Renal pelvis (tissue), 12 donors: ENCODE measurements at places on chromosomes 6 and 20.

DNA sequence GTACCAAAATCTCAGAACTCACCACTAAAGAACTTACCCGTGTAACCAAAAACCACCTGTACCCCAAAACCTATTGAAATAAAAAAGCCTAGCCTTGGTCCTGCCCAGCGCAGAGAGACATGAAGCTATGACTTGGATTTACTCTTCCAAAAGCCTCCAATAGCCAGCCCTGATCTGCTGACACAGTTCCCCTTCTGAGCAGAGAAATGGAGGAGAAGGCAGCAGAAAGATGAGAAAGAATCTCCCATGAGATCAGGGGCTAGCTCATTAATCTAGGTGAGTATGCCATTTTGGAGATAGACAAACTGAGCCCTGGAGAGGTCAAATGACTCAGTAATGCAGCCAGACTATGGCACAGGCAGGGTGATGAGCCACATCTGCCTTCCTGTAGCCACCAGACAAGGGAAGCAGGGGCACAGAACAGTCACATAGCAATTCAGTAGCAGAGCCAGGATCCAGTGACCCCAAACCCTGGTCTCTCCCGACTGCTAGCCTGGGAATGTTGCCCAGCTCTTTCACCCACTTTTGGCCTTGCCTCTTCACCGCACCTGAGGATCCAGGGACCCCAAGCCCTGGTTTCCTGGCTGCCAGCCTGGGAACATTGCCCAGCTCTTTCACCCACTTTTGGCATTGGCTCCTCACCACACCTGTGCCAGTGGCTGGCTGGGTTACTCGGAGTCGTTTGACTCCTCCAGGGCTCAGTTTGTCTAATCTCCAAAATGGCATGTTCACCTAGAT is 7.2 kb upstream of the SDCBP2 start:
- DNase-seq = no peak

- no peak for DNase-seq
These were observed 287.1 kb upstream of the PRDM1 start for GRCh38 chr6:105799056-105799455.

GRCh38 chr6:150866991-150867501 is 1.5 kb downstream of the MTHFD1L start:
- peak; percentile 30 for DNase-seq

GRCh38 chr6:156699017-156699421 is 78.2 kb upstream of the ARID1B start:
- DNase-seq = no peak

DNA sequence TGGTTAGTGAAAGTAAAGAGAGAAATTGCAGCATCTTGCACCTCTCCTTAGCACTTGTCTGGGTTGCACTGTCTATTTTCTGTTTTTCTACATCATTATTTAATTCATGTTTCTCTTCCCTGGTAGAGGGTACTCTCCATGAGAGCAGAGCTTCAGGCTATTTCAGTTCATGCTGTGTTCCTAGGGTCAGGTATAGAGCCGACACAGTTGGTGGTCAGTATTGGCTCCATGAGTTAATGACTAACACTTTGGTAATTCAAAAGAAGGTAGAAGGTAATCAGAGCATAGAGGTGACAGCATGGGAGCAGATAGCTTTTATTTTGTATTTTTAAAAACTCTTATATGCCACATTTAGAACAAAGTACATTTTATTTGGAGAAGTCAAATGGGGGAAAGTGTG is 42.7 kb downstream of the RIMS1 start:
- no peak for DNase-seq

- DNase-seq = no peak
These were observed 18.6 kb upstream of the CST3 start for GRCh38 chr20:23656372-23656771.

- no peak for DNase-seq
These were observed 52.5 kb downstream of the FAXC start for GRCh38 chr6:99297006-99297405.

GRCh38 chr6:131283466-131284175 is 148.4 kb downstream of the AKAP7 start:
- DNase-seq = no peak

- DNase-seq = no peak
These were observed 71.6 kb upstream of the MAP3K7 start for GRCh38 chr6:90658497-90658896.

- no peak for DNase-seq
These were observed 657.2 kb downstream of the DHX35 start for GRCh38 chr20:39619271-39619785.

- no peak for DNase-seq
These were observed 138.1 kb downstream of the RFPL4B start for GRCh38 chr6:112485120-112485826.

DNA sequence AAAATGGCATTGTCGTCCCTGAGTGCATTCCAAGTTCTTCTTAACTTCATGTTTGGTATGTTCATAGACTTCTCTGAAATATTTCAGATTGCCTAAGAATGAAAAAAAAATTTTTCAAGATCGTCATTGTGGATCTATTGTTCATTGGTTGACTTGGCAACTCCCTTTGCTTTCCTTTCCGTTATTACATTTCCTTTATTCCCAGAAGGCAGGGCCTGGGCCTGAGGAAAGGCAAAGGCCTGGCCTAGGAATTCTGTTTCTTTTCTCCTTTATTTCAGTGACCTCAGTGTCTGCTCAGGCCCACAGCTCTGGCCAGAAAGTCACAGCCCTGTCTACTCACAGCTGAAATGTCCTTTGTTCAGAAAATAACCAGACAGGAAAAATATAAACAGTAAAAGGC is 401.6 kb upstream of the PLCB4 start:
- no peak for DNase-seq

DNA sequence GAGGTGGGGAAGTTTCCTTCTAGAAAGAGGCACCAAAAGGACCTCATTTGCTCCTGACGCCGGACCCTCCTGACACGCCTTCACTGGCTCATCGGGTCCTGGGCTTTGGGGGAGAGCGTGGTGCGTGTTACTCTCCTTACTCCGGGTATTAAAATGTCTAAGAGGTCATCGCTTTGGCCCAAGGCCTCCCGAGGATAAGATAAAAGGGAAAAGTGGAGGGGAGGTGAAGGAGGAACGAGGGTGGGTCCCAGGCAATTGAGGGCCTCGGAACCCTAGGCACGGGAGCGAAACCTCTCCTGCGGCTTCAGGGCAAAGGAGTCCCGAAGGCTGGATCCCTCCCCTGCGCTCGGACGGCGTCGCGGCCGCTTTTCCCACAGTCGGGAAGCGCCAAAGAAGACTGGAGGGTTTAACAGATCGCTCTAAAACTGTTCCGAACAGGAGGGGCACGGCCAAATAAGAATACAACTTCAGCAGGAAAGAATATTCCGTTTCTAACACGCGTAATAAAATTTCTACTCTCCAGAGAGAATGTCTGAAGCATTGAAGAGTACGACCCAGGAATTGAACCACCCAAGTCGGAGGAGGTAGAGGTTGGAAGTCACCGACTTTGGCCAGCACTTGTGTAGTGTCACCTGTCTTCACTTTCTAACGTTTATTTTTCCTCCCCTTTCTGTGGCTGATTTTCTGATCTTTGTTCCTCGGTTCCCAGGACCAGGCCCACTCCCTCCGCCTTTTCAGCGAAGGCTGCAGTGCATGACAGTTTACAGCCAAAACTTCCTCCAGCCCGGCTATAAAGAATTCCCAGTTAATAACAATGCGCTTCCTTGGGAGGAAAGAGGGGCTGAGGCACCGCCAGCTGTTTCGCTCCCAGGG is 2.1 kb upstream of the TBXT start:
- DNase-seq = no peak
